Stimulated activated CD4-positive, alpha-beta T cell treated with anti-CD3 and anti-CD28 coated beads, Interleukin-4, amount 100 ng/mL, for 1 hour (primary cell): ENCODE measurements at places on chromosomes 11 and 22.

- DNase-seq = no peak
Observed at GRCh38 chr22:47607486-47607885, 845.0 kb downstream of the TBC1D22A start.

GRCh38 chr22:30265823-30266444, 717 bp downstream of the OSM start:
- peak; percentile 84 for DNase-seq

DNA sequence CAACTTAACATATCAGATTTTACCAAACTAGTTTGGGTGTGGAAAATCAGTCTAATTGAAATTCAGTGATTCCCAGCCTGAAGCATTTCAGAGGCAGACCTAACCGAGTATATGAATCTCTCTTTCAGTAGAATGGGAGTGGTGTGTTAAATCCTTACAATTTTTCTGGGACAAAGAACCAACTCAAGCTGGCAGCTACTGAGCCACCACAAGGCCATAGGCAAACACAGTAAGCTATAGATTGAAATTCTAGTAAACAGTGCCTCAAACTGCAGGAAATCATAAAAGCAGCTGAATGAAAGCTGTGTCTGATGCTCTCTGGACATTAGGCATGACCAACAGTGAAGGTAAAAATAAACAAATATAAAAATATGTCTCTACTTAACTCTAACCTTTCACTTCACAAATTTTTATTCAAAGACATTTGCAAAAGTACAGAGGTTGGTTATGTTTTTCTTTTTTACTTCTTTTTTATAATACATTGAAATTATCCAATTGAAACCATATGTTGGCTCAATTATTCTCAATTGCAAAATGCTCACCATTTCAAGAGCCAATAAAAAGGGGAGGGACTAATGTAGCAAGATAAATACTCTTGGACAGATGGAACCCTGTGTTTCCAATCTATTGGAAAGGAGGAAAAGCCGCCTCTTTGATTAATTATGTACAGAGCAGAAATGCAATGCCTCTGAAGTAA, 35.8 kb upstream of the FIBIN start:
- DNase-seq = no peak

- DNase-seq = peak; percentile 34
Observed at GRCh38 chr11:108221911-108222573, 396 bp downstream of the NPAT start.

DNA sequence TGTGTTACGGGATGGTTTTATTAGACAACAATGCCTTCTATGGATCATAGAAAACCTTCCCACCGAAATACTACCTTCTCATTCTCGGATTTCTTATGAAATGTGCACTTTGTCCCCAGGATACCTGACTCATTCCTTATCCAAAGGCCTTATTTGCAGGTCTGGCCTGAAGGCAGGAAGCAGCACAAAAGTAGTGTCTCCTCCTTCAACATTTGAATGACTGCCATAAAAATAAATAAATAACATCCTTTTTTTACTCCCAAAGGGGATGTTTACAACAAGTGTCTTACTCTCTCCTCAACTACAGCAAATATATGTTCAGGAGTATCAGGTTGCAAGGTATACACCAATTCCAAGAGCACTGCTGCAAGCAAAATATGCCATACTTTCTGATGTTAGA, 41.6 kb upstream of the PAK1 start:
- DNase-seq = no peak

- DNase-seq = no peak
Observed at GRCh38 chr11:73931039-73931645, 19.7 kb upstream of the DNAJB13 start.

DNA sequence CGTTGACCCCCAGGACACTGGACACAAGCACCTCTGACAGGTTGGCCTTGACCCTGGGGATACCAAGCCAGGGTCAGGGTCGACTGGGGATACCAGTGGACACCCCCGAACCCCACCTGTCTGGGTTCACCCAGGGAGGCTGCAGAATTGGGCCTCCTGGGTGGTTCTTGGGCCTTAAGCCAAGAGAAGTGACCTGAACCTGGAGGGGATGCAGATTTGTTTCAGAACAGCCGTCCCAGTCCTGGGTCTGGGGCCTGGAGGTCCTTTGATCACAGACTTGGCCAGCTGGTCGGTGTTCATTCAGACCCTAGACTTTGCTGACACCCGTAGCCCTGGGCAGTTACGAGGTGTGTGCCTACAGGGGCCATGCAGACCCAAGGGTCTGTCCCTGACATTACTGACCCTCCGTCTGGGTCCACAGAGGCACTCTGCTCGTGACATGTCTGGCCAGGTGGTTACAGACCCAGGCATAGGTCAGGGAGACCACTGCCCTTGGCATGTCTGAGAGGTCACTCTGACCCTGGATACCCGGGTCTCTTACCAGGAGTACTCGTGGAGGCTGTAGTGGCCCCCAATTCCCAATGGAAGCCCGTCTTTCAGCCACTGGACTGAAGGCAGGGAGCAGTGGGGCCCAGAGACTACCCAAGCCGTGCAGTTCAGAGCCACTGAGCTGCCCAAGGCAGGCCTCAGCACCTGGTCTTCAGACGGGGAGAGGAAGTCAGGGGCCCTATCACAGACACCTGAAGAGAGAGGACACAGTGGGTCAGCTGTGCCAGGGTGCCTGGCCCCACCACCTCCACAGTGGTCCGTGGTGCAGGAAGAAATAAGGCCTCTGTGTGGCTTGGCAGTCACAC, 6.4 kb downstream of the SIGIRR start:
- DNase-seq = no peak

DNA sequence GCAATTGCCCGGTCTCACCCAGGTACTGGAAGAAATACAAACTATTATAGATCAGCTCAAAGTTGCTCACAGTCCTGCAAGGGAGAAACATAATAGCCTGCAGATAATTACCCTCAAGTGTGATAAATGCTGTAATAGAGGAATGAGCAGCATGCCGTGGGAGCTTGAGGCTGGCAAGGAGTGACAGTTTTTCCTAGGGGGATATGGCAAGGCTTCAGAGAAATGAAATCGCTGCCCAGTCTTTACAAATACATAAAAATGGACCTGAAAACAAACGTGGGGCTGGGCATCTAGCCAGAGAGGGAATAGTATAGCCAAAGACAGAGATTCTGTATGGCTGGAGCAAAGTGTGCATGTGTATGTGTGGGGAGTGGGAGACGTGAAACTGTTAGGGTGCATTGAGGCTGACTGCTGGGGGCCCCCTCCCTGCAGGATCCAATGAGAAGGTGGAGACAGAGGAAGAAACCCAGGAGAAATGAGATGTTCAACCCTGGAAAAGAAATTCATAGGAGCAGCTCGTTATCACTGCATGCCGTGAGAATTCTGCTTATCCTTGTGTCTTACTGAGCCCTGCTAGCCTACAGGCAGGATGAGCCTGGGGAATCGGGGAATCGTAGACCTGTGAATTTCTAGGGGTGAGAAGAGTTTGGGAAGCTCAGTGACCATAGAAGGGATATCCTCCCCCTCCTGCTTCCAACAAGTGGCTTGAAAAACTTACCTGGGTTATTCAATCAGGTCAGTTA, 167.0 kb downstream of the LDLRAD3 start:
- no peak for DNase-seq

DNA sequence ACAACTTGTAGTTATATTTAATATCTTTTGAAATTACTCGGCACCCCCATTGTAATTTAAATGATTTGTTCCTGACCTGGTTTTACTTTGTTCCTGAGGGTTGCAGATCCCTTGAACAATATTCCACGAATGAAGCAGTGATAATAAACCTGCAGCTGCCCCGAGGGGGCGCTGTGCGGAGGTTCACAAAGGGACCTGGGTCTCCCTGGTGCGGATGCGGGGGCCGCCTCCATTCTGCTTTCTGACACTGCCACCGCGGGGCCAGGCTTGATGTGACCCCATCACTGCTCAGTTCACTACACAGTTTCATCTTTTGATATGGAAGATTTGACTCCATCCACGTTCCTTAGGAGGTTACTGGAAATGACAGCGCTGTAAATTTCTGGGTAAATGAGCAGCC, 62.9 kb upstream of the PRODH start:
- peak; percentile 12 for DNase-seq
